ENCODE measurements at places on chromosomes 6 and 20.

- no peak for DNase-seq
Observed at GRCh38 chr6:35128496-35128895, 12.6 kb downstream of the TCP11 start.

DNA sequence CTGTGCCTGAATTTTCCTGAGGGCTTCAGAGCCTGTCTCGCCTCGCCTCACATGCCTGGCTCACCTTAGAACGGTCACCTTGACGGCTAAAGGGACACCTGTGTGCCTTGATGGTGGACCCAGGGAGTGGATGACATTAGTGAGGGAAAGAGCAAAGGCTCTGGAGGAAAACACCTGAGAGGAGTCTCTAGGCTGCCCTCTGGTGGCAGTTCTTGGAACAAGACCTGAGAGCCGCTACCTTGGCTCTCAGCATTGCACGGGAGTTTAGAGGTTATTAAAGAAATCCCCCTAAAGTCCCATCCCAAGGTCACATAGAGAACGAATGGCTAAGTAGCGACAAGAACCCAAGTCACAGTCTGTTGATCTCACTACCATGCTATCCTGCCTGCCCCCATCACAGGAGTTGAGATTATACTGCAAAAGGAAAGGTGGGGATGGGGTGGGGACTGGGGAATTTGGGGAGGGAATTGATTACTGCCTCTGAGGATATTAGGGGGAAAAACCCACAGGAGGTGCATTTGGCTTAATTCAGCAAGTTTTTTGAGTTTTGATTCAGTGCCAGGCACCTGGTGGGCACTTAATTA, 7.9 kb upstream of the CDSN start:
- DNase-seq, result peak; percentile 70

DNA sequence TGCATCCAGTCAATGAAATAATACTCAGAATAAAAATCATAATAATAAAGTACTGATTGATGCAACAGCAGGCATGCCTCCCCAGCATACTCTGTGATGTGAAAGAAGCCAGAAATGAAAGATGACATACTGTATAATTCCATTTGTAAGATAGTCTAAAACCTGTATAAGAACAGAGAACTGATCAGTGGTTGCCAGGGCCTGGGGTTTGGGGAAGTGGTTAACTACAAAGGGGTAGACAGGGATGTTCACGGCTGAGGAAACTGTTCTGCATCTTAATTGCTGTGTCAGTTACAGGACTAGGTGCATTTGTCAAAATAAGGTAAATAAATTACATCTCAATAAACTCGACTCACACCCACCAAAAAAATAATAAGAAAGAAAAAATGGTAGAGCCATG, 81.3 kb upstream of the BMP2 start:
- DNase-seq, result no peak

DNA sequence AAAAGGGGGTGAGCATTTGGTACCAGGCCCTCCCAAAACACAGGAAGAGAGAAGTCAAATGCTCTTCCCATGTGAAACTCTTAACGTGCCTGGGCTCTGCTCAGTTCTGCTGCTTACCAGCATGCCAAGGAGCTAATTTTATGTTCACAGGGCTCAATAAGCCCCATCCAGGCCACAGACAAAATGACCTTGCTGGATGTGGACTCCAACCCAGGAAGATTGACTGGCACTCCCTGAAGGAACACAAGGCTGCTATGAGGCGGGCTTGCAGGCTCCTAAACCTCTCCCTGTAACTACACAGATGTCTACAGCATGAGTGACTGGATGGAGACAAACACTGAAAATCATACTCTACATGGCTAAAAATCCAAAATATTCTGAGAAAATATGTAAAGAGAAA, 50.6 kb downstream of the CHD6 start:
- no peak for DNase-seq

GRCh38 chr20:2295886-2296515, at the start of gene TGM3:
TGM3 (plus strand) TSS chr20:2296001; CDS start chr20:2296064, 63 bp downstream.
- no peak for DNase-seq

All from activated CD4-positive, alpha-beta T cell treated with anti-CD3 and anti-CD28 coated beads for 24 hours (primary cell).